ENCODE measurements at places on chromosomes 6 and 20.
A peak's percentile ranks its signal among the peaks of the same experiment; 100 is the strongest.

- peak; percentile 54 for DNase-seq
These were observed 2.2 kb upstream of the OXT start for GRCh38 chr20:3068986-3069900.

DNA sequence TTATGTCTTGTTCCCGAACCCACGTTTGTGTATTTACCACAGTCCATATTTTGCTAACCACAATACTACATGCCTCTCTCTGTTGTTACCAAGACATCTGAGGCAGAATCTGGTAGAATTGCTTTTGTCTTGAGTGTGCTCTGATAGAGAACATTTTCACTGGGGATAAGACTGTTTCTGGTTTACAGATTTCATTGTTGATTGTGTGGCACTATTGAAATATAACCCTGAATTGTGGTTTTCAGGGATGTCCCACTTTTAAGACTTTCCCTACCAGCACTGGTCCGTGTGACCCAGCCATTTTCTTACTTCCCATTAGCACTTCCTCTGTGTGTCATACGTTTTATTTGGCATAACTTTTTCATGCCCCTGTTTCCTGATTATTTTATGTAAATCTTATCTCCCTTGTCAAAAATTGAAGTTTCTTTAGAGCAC is 12.2 kb downstream of the NCOA7 start:
- peak; percentile 44 for DNase-seq

GRCh38 chr6:36139991-36140710 is 9.8 kb downstream of the MAPK13 start:
- DNase-seq: no peak

- DNase-seq: peak; percentile 8
These were observed 75.9 kb upstream of the SPACA1 start for GRCh38 chr6:87971605-87972262.

DNA sequence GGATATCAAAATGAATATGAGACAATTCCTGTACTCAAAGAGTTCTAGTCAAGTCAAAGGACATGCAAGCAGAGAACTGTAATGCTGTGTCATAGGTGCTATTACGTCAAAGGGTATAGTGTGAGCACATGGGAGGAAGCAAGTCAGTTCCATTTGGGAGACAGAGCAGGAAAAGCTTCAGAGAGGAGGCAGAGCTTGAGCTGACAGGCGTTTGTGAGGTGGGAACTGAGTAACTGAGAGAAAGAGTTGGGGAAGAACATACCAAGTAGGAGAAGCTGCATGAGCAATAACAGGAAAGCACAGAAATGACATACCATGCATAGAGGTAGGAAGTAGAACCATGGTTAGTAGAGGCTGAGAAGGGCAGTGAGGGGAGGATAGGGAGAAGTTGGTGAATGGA is 15.2 kb upstream of the SSR1 start:
- DNase-seq: no peak

GRCh38 chr6:4516206-4516605 is 260.0 kb upstream of the CDYL start:
- DNase-seq: peak; percentile 41

GRCh38 chr6:25943887-25944286 is 13.4 kb upstream of the SLC17A2 start:
- DNase-seq: no peak

DNA sequence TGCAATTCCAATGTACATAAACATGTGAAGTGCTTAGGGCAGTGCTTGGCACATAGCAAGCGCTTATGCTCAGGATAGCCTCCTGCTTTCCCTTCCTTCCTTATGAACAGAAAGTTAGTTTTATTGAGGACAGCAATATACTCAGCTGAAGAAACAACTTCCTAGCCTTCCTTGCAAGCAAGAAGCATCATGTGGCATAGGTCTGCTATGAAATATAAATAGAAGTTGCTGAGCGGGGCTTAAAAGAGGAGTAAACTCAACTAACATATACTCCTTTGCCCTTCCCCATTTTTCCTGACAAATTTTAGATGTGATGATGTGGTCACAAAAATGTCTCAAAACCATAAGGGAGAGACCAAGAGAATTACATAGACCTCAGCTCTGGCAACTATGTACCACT is 98.9 kb downstream of the KIF16B start:
- DNase-seq: no peak

Data from amniotic epithelial cell (primary cell).